ENCODE measurements at places on chromosomes 2 and 18. TPM values are rescaled to one million over a fixed set of nuclear protein-coding genes. Genes with fewer than 3 reads are reported as not detected.

GRCh38 chr18:70321616-70322015 lies 32.8 kb downstream of the SOCS6 start:
- no peak for DNase-seq

GRCh38 chr2:23721454-23721826 lies 205.5 kb downstream of the ATAD2B start:
- no peak for DNase-seq

DNA sequence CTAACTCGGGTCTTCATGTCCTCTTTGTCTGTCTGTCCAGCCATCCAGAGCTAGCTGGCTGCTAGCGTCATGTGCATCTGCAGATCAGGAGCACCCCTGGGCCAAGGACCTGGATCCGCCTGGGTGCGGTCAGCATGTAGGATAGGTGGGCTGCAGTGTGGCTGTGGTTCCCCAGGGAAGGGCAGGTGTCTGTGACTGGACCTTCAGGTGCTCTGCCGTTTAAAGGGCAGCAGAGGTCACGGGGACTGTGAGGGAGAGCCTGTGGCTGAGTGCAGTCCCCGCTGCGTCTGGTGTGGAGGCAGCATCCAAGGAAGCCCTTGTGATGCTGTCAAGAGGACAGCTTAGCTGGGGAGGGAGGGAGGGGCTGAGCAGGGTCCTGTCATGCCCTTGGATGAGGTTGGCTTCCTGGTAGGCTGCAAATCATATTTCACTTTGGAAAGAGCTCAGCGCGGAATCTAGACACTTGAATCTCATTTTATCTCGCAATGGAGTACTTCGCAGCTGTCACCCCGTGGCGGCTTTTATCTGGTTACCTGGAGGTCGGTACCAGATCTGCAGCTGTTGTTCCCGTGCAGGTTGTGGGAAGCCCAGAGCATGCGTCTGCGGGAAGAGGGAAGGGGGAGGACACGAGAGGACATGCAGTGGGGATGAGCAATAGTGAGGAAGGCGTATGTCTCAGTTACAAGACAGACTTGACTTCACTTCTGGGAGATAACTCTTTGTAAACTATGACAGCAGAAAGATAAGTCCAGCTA lies 5.9 kb upstream of the RALB start:
- no peak for DNase-seq

DNA sequence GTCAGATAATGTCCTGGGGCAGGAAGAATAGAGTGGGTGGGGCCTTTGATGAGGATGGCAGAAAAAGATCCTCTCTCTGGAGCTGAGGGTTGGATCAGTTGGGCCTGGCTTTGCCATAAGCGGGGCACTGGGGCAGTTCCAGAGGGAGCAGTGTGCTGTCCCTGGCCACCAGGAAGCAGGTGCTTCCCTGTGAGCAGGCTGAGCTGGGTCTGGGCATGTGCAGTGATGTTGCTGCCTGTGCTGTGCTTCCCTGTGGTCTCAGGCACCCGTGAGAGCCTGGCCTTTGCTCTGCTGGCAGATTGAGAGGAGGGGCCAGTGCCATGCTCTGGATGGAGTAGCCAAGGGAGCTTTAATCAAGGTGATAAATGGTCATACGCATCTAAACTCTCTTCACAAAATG lies 14.6 kb upstream of the NPPC start:
- DNase-seq = no peak

- DNase-seq = no peak
Measured at GRCh38 chr2:127406454-127406853, 11.8 kb upstream of the PROC start.

GRCh38 chr2:3487432-3487831 lies 31.9 kb downstream of the ADI1 start:
- peak; percentile 62 for DNase-seq

GRCh38 chr18:50653402-50654093 lies 93.7 kb downstream of the MAPK4 start:
- peak; percentile 78 for DNase-seq

- DNase-seq = no peak
Measured at GRCh38 chr2:197268786-197269584, 41.6 kb downstream of the ANKRD44 start.

- DNase-seq = no peak
Measured at GRCh38 chr2:123098619-123099018, 926.5 kb upstream of the CNTNAP5 start.

GRCh38 chr2:235591921-235592320 lies 98.1 kb downstream of the AGAP1 start:
- DNase-seq = peak; percentile 34

- no peak for DNase-seq
Measured at GRCh38 chr2:130303169-130303568, 39.5 kb upstream of the IMP4 start.

- no peak for DNase-seq
Measured at GRCh38 chr2:200765139-200765951, 46.4 kb upstream of the BZW1 start.

- no peak for DNase-seq
Measured at GRCh38 chr2:189111063-189111715, 68.4 kb downstream of the COL5A2 start.

- no peak for DNase-seq
Measured at GRCh38 chr2:109069331-109070194, 59.4 kb upstream of the SH3RF3 start.

GRCh38 chr2:45399040-45399784 lies 211.9 kb downstream of the SRBD1 start:
- no peak for DNase-seq

DNA sequence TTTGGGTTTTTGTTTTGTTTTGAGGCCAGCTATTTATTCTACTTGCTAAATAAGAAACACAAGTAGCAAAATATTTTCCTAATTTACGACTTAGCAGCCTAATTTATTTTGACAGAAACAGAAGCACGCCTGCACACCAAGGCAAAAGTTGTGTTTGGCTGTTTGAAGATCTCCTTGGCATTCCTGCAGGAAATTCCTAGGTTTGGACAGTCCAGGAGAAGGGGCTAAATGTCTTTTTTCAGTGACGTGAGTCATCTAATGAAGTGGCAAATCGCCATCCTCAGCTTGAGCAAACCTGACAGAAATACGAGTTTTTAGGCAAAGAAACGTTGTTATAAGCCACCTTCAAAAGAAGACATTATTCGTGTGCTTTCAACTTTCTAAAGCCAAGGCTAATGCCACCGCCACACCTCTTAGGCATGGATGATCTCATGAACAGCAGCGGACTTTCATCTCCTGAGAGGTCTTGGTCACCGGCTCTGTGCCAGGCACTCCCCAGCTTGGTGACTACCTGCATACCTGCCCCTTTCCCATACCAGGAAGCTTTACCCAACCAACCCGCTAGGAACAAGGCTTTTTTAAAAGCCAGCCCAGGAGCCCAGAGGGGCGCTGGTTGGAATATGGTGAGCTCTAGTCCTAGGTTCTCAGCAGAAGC lies 30.9 kb downstream of the STK39 start:
- no peak for DNase-seq

DNA sequence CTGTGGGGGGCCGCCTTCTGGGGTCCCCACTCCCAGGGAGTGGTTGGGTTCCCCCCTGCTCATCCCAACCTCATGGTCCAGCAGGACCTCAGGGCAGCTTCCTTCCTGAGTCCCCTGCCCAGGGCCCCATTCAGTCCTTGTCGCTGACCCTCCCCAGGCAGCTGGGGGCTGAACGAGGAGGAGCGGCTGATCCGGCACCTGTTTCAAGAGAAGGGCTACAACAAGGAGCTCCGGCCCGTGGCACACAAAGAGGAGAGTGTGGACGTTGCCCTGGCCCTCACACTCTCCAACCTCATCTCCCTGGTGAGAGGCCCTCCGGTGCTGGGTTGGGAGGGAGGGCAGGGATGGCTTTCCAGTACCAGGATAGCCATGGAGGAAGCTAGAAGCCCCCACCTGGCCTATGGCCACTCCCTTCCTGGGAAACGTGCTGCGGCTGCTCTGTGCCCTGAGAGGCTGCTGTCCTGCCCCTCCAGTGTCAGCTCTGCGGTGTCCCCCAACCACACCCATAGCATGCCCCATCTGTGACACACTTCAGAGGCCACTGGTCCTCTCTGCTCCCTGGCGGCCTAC lies 497 bp downstream of the CHRND start:
- DNase-seq = peak; percentile 33

- DNase-seq = no peak
Measured at GRCh38 chr18:27227721-27228120, 42.6 kb upstream of the CHST9 start.

GRCh38 chr2:241390301-241391206 lies 34.5 kb downstream of the FARP2 start:
- DNase-seq = no peak

DNA sequence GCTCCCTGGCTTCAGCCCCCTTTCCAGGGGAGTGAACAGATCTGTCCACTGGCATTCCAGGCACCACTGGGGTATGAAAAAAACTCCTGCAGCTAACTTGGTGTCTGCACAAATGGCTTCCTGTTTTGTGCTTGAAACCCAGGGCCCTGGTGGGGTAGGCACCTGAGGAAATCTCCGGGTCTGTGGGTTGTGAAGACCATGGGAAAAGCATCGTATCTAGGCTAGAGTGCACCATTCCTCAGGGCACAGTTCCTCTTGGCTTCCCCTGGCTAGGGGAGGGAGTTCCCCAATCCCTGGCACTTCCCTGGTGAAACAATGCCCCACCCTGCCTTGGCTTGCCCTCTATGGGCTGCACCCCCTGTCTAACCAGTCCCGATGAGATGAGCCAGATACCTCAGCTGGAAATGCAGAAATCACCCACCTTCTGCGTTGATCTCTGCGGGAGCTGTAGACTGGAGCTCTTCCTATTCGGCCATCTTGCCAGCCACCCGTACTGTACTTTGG lies 34.1 kb downstream of the TFPI start:
- DNase-seq = no peak

DNA sequence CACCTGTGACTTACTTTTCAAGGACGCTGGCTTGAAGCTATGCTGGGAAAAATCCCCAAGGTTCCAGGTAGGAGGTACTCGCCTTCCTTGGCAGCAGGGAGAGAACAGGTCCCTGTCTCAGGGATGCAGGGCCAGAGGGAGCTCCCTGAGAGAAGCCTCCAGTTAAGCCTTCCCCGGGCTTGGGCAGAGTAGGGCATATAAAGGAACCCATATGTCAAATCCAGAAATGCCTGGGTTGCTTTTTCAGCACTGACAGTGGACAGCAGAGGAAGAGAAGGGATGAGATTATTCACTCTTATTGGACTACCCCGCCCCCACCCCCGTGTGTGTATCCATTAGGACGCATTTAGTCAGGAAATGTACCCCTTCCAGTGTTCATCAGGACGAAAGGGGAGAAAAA lies 89.3 kb upstream of the TEX51 start:
- DNase-seq = no peak

GRCh38 chr18:59268721-59269562 lies 4.3 kb downstream of the RAX start:
- no peak for DNase-seq

GRCh38 chr2:18182861-18183260 lies 304.4 kb downstream of the KCNS3 start:
- DNase-seq = no peak

GRCh38 chr2:59770651-59771050 lies 782.8 kb downstream of the BCL11A start:
- no peak for DNase-seq

GRCh38 chr2:147716906-147717305 lies 127.9 kb upstream of the ACVR2A start:
- DNase-seq = no peak

DNA sequence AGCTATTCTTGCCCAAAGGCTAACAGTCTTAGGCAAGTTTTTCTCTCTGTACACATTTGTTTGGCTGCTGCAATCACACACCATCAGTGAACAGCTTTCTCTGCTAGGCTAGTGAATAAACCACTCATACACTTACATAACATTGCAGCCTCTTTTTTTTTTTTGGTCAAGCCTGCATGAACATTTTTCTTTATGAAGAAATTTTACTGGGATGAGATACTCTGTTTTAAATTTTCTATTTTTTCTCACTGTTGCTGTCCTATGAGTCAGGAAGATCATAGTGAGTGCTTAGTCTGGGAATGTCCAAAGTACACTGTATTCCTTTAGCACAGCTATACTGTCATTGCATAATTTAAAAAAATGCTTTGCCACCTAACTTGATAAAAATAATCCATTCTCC lies 58.5 kb downstream of the ROCK1 start:
- DNase-seq = no peak

DNA sequence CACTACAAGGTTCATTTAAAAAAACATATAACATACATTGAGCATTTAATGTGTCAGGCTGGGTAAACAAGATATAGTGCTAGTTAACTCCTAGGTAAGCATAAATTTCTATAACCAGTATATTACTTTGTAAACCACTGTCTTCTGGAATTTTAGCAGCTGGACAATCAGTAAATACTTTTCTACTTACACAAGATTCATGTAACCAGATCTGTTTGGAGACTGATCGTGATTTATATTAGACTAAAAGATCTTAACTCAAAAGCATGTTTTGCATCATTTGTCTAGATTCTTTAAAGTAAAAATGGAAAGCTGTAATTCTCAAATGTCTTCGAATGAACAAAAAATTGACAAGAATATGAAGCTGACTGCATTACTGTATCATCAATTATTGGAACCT lies 941 bp upstream of the SGO2 start:
- no peak for DNase-seq

DNA sequence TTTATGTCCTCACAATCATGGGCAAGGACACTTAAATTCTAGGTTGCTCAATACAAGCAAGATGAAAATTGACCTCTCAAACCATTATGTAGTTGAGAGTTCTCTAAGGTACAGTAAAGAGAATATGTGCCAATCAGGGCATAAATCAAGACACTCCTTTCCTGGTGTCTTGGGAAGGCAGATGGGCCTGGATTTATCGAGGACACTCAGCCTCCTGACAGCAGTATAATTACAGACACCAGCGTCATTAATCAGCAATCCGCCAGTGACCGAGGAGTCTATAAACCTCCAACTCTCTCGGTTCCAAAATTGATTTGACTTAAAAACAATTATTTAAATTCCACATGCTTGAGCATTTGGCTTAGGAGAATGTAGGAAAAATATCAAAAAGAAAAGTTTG lies 75.7 kb upstream of the DAPL1 start:
- DNase-seq = no peak

DNA sequence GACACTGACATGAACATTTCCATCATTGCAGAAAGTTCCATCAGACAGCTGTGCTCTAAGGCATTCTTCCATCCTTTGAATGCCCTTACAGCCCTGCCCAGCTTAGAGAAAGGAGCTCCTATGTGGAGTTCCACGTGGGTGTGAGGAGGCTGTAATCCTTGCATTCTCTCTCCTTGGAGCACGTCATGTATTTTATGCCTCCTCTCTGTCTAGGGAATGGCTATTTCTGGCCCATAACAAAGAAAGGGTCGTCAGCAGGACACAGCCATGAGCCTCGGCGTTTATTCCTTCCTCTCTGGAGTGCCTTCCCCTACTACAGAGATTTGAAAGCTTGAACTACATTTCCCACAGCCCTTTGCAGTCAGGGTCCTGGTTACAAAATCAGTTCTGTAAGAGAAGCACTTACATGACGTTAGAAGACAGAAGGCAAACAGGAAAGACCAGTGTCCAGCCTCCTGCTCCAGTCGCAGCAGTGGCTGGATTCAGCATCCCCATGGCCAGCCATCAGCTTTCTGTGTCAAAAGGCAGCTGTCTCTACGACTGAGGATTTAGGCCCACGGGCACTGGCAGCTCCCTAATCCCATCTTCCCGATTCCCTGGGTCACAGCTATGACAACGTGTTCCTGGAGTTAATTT lies 234.9 kb downstream of the TFCP2L1 start:
- DNase-seq = no peak

Gene MC5R
- total RNA-seq = not detected

Gene TTL
- 47.9 TPM for total RNA-seq

Gene RIF1
- 14.6 TPM for total RNA-seq

Gene FSHR
- 0.46 TPM for total RNA-seq

Gene IL1RN
- 0.51 TPM for total RNA-seq

Gene KIF5C
- total RNA-seq = 1.2 TPM

Gene IFIH1
- total RNA-seq = 5.3 TPM

Gene CFAP210
- not detected for total RNA-seq

Gene RESP18
- total RNA-seq = not detected

Gene HAAO
- 2.3 TPM for total RNA-seq

Gene C2orf66
- total RNA-seq = not detected

Gene RAD51AP2
- 0.16 TPM for total RNA-seq

Gene BCL2
- total RNA-seq = 9.0 TPM
